ENCODE measurements at places on chromosomes 7 and 10.

DNA sequence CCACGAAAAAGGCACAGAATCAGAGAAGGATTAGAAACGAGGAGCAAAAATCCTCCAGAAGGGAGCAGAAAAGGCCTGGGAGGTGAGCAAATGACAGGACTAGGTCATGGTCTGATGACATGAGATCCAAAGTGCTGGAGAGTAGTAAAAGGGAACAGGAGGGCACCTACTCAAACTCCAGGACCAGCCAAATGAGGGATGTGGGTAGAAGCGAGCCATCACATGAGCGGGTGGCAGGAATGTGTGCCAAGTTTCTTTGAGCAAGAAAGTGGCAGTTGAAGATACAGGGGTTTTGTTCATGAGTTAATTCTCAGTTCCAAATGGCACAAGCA, 112.6 kb downstream of the RNF32 start:
- no peak for DNase-seq

DNA sequence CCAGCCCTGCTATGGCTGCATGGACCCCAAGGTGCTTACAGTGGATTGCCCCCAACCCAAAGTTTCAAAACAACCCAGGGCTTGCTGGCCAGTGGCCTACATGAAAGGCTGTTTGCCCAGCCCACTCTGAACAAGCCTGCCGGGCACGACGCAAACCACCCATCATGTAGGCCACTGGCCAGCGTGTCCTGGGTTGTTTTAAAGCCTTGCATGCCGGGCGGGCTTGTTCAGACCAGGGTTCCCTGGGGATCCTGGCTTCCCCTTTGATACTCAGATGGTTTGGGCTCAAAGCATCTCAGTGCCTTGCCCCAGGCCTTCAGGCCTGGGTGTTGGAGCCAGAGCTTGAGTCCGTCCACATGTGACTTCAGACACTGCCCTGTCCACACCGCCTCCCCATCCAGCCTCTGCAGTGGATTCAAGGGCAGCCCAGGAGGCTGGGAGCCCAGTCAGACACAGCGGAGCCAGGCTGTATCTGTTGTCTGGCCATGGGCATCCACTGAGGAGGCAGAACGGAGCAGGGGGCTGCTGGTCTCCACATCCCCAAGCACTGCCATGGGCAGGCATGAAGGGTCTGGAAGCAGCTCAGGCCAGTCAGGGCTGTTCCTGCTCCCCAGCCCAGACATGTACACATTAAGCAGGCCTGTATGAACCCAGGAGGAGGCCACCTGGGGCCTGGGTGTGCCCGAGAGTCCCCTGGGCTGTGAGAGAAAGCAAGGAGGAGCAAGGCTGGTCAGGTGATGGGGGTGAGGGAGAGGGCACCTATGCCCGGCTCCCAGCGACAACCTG, 4.0 kb upstream of the ADIRF start:
- no peak for DNase-seq

DNA sequence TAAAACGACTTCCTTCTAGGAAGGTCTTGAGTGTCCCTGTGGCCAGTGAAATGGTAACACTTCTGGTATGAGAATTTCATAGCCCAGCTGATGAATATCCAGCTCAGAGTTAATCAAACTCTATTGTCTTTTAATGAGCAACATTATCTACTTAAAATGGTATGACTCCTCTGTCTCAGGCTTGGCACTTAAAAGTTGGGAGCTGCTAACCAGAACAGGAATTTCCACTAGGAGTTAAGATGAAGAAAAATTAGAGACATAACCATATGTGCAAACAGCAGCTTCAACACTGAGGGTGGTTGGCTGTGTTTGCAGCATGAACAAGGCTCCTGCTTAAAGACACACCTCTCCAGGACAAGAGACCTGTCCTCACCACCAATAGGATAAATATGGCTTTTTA, 46.8 kb downstream of the CH25H start:
- DNase-seq: no peak

GRCh38 chr7:138024343-138024691, 22.4 kb upstream of the CREB3L2 start:
- no peak for DNase-seq

- DNase-seq: no peak
Observed at GRCh38 chr7:129993275-129993674, 40.5 kb upstream of the UBE2H start.

GRCh38 chr7:1503816-1504775, at the start of gene INTS1:
Gene INTS1, minus strand, starts transcription at chr7:1504389. Its CDS starts 429 bp downstream, at chr7:1503960.
- DNase-seq: peak; percentile 91

DNA sequence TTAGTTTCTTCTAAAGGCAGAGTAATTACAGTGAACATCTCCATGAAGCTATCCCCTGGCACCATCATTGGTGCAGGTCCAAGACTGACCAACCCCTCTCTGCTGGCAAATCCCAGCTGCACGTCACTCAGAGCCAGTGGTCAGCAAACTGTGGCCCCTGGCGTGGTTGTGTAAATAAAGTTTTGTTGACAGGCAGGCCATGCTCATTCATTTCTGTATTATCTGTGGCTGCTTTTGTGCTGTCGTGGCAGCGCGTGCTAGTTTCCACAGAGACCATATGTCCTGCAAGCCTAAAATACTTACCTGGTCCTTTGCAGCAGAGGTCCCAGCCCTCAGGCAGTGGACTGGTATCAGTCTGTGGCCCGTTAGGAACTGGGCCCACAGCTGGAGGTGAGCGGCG, 117.6 kb upstream of the NPS start:
- DNase-seq: no peak

DNA sequence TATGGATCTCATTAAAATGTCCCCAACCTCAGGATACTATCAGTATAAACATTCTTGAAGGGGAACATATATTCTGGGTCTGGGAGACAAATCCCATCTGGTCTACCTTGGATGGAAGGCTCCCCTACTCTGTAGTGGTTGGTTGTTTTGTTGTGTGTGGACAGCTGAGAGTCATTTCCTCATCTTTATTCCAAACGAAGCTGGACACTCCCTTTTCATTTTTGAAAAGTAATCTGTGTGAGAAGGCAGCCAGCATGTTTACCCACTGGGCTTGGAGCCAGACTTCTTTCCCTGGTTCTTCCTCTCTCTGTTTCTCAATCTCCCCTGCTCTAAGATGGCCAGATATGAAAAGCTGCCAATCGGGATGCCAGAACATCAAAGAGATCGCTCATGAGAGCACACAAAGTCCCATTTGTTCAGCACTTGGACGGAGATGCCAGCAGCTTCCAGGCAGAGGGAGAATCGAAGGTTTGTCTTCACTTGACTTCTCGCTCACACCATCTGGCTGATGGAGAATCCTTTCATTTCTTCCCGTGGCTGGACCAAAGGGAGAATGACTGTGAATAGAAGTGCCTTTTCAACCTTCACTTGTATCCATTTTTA, 108.1 kb upstream of the AGR3 start:
- DNase-seq: no peak

DNA sequence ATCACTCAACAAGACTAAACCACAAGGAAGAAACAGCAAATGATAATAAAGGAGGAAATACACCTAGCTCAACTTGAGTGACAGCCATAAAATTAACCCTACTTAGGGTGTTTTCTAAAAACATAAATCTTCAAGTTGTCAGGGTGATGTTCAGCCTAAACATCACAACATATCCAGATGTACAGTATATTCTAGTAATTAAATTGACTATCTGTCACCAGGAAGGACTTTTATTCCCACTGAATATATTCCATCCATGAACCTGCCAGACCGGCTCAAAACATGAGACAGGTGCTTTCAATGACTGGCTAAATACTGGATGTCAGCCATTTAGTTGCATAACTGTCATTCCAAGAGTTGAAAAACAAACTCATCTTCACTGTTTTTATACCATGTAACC, 298.1 kb upstream of the NEBL start:
- DNase-seq: no peak

DNA sequence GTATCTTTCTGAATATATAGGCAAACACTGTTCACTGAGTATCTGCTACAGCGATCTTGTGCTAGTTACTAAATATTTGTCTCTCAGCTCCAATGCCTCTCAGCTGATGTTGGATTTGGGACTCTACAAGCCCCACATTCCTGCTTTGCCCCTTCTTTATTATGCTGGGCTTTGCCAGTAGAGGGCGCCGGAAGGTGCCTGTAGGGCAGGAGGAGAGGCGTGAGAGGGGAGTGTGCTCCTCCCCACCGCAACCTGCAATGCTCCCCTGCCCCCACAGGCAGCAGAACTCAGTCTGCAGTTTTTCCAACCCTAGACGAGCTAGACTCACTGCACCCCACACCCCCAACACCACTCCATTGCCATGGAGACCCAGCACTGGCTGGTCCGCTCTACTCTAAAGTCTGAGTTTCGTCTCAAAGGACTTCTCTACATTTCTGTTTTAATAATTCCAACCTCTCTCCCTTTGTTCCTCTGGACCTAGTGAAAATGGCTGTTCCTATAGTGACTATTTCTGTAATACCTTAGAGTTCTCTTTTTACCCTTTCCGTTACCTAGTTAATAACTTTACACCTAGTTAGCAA, 337.6 kb downstream of the CCSER2 start:
- no peak for DNase-seq

GRCh38 chr10:132095403-132096113, 29.8 kb downstream of the JAKMIP3 start:
- DNase-seq: no peak

All from CD4-positive, alpha-beta T cell treated with Interleukin-2 at 100 ng/mL for 4 hours (primary cell).